ENCODE measurements at places on chromosomes 4 and X. TPM values are rescaled to one million over a fixed set of nuclear protein-coding genes. Genes with fewer than 3 reads are reported as not detected.

DNA sequence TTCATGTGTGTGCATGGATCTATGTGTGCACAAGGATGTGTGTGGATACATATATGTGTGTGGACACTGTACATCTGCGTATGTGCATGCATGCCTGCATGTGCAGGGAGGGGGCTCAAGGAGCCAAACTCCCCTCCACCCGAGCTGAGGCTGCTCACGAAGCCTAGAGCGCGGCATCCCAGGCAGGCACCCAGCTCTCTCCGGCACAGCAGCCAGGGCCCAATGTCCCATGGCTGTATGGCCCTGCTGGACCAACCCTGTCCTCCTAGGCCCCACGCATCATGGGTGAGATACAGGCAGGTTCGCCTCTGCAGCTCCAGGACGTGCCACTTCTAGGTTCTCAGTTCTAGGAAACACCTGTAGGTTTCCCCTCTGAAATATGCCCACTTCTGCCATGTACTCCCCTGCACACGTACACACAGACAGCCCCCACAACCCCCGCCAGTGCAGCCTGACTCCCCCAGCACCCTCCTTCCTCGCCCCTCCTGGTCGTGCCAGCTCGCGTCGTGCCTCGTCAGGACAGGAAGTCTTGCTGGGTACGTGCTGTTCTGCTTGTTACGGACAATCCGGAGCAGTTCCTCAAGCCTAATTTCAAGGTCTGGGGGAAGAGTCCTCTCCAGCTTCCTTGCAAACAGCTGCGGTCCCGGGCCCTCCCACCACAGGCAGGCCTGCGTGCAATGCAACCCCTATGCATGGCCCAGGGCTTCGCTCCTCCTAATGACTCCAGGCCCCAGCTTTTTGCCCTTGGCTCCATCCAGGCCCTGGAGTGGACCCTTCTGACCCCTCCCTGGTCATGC is 3.2 kb upstream of the ADRA2C start:
- no peak for DNase-seq

RASL11B gene
- 4.3 TPM for total RNA-seq

DNA sequence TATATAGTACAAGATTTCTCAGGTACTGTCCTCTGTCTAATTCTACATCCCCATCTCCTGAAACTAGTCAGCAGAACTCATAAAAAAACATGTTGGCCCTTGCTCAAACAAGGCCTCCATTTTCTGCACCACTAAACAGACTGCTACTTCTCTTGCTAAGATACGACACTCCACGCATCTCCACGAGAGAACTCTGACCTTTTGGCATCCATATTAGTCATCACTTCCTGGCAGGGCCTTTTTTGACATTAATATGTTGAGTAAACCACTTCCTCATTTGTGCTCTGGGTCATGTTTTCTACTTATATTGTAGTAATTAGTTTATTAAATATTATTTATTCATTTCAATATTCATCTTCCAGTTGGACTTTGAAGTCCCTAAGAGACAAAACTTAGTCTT is 65.6 kb downstream of the DCAF8L1 start:
- DNase-seq, result no peak

DNA sequence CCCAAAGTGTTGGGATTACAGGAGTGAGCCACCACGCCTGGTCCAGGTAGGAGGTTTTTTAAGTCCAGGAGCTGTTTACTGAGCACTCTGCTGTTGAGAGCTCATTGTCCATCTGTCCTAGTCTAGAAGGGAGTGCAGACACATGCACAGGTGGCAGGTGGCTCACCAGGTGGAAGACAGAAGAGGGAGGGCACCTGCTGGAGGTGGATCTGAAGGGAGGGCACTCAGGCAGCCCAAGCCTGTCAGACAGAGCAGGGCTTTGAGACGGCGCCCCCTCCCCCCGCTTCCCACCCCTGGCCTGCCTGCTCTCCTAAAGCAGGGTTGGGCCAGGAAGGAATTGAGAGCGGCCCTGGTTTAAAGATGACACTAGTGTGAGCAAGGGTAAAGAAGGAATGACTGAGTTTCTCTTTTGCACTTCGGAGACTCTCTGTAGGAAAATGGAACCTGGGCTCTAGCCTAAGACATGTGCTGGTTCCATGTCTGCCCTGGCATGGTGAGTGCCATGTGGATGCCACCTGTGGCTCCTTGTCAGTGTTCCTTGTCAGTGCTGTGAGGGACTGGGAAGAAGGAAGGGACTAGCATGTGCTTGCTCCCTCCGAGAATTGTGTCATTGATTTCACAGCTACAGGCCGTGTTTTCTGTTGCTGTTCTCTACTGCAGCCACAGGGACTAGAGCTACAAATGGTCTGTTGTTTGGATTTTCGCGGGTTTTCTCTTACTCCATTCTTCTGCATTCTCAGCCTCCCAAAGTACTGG is 108.6 kb downstream of the TNIP2 start:
- no peak for DNase-seq

DNA sequence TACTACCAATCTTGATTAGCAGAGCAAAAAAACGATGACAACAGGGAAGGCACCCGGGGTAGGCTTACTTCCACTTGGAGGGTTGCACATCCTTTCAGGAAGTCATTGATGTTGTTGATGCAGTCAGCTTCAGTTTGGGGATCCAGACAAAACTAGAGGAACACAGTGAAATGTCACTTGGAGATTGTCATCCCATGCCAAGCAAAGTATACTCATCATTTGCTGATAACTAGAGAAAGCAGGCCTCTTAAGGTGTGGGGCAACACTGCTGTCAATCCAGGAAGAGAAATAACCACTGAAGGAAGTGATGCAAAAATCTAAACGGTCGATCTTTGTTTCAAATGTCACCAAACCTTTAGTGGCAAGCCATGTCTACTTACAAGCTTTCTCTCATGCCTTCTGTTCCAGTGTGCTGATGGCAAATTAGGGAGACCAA is 1.4 kb downstream of the ARHGEF6 start:
- no peak for DNase-seq

- DNase-seq, result no peak
Measured at GRCh38 chrX:67619253-67619652, 75.4 kb downstream of the AR start.

DNA sequence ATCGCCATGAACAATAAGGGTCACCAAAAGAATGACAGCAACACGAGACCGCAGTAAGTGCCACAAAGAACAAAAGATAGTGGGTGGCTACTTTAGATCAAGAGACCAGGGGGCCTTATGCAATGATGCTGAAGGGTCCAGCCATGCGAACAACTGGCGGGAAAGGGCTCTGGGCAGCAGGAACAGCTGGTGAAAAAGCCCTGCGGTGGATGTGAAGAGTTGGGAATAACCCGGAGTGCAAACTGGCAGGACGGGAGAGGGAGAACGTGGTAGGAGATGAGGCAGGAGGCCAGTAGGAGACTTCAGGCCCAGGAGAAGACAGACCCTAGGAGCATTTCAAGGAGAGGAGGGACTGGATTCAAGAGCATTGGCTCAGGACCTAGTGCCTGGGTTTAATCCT is 120.2 kb downstream of the AFAP1 start:
- DNase-seq, result no peak

GRCh38 chr4:184402740-184403383 is 71.5 kb downstream of the IRF2 start:
- DNase-seq, result no peak

- no peak for DNase-seq
Measured at GRCh38 chrX:22136711-22137110, 104.6 kb downstream of the PHEX start.

DNA sequence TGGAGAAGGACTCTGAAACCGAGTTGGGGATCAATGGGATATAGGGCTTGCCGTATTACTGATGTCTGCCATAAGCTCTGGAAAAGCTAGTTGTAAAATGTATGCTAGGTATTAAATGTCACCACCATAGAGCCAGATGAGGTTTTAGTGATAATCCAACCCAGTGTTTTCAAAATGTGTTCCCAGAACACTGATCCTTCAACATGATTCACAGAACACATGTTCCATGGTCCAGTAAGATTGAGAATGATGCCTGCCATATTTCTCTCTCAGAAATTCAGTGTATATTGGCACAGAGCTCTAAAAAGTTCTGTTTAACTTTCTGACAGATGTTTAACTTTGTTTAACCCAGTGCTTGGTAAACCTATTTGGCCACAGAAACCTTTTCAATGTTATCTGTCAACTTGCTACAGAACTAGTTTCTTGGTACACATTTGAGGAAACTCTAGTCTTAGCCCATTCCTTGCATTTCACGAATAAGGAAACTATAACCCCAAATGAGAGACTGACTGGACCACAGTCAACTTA is 160.2 kb downstream of the PALLD start:
- no peak for DNase-seq

DNA sequence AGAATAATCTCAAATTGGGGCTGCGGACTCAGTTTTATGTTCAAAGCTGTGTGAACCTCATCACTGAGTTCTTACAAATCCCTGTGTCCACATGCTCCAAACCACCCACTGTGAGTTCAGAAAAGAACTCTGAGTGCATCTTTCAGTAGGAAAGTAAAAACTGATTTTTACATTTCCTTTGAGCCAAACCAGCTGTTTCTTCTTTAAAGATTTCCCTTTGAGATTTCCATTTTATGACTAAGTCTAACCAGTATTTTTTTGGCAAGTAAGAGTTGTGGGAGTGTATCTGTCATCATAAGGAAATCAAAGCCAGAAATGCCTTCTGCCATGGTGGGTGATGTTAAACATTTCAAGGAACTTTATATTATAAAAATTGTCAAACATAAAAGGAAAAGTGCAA is 100.0 kb downstream of the TET2 start:
- no peak for DNase-seq

MAGEC1 gene
- not detected for total RNA-seq

GDPD2 gene
- total RNA-seq, result 7.0 TPM

DNA sequence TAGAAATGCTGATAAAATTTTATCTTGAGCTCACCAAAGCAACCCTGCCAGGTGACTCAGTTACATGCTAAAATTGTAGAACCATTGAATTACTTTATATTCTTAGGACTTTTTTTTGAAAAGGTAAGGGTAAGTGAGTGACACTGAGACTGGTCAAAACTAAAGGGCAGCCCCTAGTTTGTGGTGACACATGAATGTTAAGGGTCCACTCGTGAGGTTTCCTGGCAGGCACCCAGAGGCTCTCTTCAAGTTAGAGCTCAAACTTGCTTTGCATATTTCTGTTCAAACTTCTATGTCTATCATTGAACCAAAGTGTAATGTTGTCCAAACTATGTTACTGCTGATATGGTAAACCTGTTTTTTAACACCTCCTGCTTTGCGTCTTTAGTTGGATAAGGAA is 30.5 kb downstream of the TMPRSS11D start:
- DNase-seq, result no peak

TBX22 gene
- not detected for total RNA-seq

GRCh38 chr4:153799694-153800074 is 10.8 kb upstream of the SFRP2 start:
- no peak for DNase-seq

- DNase-seq, result no peak
Measured at GRCh38 chr4:174474457-174475075, 47.7 kb downstream of the HPGD start.

- no peak for DNase-seq
Measured at GRCh38 chr4:1751155-1751918, 30.0 kb downstream of the TACC3 start.

DNA sequence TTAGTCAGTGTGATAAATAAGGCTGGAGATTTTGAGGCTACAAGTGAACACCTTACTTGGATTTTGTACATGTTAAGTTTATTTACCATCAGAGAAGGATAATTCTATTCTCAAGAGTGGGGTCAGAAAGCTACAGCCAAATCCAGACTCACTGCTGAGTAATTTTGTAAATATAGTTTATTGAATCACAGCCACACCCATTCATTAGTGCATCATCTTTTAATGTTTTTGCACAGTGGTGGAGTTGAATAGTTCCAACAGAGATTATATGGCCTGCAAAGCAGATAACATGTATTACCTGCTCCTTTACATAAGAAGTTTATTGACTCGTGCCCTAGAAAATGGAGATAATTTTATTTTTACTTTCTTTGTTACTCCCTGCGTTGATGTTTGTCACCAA is 60.4 kb downstream of the PCDH18 start:
- DNase-seq, result no peak

DNA sequence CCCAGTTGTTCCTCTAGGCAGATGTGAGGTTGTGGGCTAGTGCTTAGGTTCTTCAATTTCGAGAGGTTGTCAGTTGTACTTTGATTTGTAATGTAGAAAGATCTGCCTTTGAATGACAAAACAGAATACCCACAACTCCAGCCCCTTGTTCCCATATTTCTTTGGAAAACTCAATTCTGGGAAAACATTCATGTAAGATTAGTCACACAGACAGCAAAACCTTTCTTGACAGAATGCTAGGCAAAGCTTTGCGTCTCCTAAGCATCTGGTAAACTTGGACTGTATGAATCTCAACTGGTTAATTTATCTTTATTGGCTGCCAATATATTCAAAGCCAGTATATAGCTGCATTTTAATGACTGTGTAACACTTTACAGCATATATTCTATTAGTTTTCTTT is 34.9 kb downstream of the NOCT start:
- no peak for DNase-seq

DNA sequence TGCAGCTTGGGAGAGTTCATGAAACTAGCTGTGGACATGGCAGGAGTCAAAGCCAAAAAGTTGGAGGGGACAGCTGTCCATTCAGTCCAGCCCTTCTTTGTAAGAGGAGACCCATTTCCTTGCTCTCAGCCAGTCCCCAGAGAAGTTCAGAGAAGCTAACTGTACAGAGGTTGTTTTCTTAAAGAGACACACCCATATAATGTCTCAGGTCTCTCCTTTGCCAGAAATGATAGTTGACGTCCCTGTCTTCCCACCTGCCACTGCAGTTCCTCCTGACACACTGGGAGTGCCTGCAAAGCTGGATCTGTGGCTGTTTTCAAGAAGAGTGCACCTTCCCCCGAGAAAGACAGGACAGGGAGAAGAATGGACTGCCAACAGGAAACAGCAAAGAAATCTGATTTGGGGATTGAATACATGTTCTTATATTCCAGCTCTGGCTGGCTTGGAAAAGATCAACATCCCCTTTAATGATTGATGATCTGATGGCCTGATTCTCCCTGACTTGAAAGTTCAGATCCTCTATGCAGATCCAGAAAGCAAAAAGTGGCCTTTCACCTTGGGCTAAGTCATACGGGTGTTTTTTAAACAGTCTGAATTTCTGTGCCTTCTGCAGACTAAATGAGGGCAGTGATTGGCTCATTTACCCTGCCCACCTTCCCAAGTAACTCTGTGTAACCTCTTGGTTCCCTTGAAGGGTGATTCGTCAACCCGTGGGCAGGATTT is 87.2 kb downstream of the MAOA start:
- no peak for DNase-seq

DNA sequence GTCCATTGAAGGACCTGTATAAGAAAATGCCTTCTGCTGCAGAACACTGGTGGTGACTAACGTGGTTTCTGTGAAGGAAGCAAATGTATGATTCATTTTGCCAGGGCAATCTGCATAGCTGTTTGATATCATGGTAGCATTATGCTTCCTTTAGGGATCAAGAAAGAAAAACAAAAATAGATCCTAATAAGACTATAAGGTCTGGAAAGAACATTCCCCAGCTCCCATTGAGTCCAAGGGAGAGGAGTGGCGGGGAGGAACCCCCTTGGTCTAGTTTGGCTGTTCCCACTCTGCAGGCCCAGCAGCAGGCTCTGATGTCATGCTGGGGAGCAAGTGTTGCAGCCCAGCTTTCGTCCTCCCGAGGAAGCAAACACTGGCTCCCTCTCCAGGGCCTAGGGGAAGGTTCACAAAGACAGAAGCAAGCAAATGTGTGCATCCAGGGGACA is 154.5 kb upstream of the GALNT7 start:
- DNase-seq, result no peak

- no peak for DNase-seq
Measured at GRCh38 chr4:82865592-82865991, 25.4 kb downstream of the SEC31A start.

ZCCHC4 gene
- 8.4 TPM for total RNA-seq
